IMR-90 (cell line): ENCODE measurements at places on chromosomes 6 and 20.

DNA sequence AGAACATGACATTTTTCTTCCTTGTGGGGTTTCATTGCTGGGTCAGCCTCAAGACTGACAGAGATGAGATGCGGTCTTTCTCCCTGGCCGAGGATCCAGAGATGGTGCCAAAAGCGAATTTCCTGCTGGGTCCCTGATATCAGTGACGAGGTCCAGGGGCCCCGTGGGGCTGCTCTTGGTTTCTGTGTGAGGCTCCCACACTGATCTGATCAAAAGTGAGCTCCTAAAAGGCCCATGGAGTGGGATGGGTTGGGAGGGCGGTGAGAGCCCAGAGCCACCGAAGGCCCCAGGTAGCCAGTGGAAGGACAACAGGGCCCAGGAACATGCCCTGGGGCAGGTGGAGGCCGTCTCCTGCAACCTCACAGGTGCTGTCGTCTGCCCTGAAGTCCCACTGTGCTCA, 208.4 kb upstream of the CDH4 start:
- DNase-seq = no peak

GRCh38 chr20:36472637-36473090, 68.7 kb upstream of the MYL9 start:
- no peak for DNase-seq

GRCh38 chr20:64101731-64102621, 5.4 kb downstream of the NPBWR2 start:
- no peak for DNase-seq

DNA sequence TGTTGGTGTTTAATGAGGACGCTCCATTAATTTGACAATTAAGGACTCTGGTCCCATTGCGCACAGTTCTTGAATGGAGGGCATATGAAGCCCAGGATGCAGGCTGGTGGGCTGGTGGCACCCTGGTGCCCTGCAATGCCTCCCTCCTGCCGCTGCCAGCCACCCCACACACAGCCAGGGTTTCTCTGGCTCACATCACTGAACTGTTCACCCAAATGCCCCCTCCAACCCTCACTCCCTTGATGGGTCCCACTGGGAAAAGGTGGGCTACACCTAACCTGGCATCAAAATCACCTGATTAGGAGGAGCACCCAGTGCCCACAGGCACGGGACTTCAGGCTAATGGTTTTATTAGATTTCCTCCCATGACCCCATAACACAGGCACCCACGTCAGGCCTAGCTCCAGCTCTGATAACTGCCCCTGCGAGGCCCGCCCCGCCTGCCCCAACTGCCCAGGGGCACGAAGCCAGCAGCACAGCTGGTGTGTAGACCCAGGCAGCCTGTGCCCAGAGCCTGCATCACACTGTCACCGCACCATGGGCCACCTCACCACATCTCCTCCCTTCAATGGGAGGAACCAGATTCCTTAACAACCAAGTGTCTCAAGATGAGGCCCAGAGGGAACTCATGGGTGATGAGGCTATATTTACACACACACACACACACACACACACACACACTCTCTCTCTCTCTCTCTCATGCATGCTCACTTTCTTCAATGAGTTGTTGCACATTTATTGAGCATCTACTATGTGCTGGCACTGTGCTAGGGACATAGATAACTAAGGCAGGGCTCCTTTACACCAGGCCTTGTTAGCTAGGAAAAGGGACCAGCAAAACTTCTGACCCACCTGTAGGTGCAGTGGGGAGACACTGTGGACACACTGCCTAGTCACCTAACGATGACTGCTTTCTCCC, 107.3 kb downstream of the NOL4L start:
- no peak for DNase-seq

DNA sequence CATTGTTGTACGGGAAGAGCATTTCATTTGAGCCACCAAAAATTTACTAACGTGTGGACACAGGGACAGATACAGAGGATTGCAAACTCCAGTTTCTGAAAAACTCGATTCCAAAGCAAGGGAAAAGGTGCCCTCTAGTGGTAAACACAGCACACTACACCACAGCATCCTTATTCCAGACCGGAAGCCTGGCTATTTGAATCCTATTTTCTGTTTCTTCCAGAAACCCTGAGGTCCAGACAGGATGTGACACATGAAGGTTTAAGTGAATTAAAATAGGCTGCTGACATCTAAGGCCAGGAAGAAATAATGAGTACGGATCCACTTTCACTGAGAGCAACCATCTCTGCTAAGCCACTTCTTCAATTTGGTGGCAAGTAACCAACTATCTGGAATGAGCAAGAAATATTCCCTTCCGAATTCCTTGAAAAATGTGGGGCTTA, 31.8 kb upstream of the GMPR start:
- peak; percentile 87 for DNase-seq

GRCh38 chr20:61508301-61509096, 256.4 kb downstream of the CDH4 start:
- no peak for DNase-seq

DNA sequence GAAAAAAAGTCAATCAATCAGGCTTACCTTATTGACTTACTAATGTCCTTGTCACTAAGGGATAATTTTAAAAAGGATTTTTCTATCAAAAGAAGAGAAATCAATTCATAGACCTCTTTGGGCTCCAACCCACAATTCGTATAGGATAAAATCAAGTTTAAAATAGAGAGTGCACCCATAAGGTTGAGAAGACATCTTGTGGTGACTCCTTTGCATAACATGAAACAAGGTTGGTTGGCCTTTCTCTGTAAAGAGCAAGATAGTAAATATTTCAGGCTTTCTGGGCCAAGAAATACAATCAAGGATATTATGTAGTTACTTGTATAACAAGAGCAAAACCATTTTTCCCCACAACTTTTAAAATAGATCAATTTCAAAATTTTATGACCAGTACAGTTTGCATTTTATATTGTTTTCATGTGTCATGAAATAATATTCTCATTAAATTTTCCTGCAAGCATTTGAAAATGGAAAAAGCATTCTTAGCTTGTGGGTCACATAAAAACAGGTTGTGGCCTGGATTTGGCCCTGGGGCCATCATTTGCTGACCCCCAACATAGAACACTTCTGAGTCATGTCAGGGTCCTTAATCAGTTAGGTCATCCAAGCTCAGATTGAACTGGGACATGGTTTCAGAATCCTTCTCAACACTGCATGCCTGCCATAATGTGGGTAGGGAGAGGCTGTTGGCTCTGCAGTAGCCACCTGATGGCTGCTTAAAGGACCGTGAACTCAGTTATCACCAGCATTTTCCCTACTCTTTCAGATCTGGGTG, 76.7 kb downstream of the MYB start:
- DNase-seq = no peak

DNA sequence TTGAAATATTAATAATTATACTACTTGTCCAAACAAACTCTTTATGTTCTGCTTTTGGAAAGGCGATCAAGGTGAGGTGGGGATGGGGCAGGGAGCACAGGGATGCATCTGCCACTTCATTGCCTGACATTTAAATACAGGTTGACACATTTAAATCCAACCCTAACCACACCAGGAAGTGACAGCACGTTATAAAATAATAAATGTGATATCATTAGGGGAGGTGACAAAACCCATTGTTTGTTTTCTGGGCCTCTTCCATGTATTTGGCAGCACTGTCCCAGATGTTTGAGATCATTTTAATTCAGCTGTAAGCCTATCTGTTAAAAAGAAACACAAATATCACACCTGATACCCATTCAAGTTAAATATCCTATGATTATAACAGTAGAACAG, 342.4 kb upstream of the ARID1B start:
- no peak for DNase-seq
